ENCODE measurements at places on chromosomes 6 and 20.

GRCh38 chr6:46172176-46172575 lies 1.4 kb upstream of the ENPP5 start:
- peaks cover 95% of the 10 kb centered on the region for H3K27me3 ChIP-seq
- no peak overlapping the region for H3K4me3 ChIP-seq
- DNase-seq: no peak

DNA sequence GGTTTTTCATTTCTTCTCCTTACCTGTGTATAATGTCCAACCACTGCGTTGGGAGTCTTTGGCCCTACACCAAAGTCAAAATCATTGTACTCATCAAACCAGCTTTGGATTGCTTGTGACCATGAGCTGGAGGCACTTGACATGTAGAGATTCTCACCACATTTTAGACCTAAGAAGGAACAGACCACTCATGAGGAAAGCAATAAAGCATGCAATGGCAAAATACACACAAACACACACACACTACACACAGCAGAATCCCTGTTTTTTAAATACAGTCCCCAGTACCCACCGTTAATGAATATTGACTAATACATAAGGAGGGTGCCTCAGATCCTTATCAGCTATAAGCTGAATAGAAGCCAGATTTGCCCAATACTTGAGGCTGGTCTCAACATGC lies 10.5 kb downstream of the CRISP3 start:
- no peaks in the 10 kb centered on the region for H3K36me3 ChIP-seq
- H3K27ac ChIP-seq: no peak overlapping the region
- no peak overlapping the region for H3K4me3 ChIP-seq

GRCh38 chr6:68657374-68658139 lies 22.5 kb downstream of the ADGRB3 start:
- H3K27ac ChIP-seq: no peak overlapping the region
- H3K36me3 ChIP-seq: no peaks in the 10 kb centered on the region
- no peaks in the 10 kb centered on the region for H3K27me3 ChIP-seq
- no peak for DNase-seq

GRCh38 chr6:148878683-148879082 lies 131.9 kb downstream of the UST start:
- no peak overlapping the region for H3K27ac ChIP-seq
- DNase-seq: no peak
- no peaks in the 10 kb centered on the region for H3K27me3 ChIP-seq
- H3K36me3 ChIP-seq: no peaks in the 10 kb centered on the region

- H3K27me3 ChIP-seq: no peaks in the 10 kb centered on the region
- H3K27ac ChIP-seq: no peak overlapping the region
- no peaks in the 10 kb centered on the region for H3K36me3 ChIP-seq
These were observed 932 bp upstream of the TAAR9 start for GRCh38 chr6:132537145-132537544.

DNA sequence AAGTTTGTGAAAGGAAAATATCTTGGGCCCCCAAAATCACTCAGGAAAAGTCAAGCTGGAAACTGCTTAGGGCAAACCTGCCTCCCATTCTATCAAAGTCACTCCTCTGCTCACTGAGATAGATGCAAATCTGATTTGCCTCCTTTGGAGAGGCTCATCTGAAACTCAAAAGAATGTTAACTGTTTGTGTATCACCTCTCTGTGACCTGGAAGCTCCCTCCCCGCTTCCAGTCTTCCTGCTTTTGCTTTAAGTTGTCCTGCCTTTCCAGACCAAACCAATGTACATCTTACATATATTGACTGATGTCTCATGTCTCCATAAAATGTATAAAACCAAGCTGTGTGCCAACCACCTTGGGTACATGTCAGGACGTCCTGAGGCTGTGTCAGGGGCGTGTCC lies 331.4 kb upstream of the QKI start:
- H3K27ac ChIP-seq: no peak overlapping the region
- no peak overlapping the region for H3K4me3 ChIP-seq
- H3K4me1 ChIP-seq: no peaks in the 10 kb centered on the region
- no peak for DNase-seq
